ENCODE measurements at places on chromosomes 5 and 9.

- no peak for DNase-seq
Observed at GRCh38 chr5:37370550-37370863, 399 bp downstream of the NUP155 start.

DNA sequence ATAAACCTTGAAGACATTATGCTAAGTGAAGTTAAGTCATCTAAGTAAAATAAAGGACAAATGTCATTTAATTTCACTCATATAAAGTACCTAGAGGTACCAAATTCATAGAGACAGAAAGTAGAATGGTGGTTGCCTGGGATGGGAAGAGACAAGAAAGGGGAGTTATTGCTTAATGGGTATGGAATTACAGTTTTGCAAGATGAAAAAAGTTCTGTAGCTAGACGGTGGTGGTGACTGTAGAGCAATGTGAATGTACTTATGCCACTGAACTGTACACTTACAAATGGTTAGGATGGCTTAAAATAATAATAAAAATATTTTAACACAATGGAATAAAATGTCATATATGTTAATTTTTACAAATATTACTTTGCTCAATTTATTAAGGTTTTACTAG, 128.0 kb downstream of the MPDZ start:
- no peak for DNase-seq

GRCh38 chr9:120983259-120983837, 56.8 kb upstream of the TRAF1 start:
- DNase-seq: no peak

- DNase-seq: no peak
Observed at GRCh38 chr9:2150338-2150737, 135.2 kb downstream of the SMARCA2 start.

- no peak for DNase-seq
Observed at GRCh38 chr9:122164286-122164685, 4.6 kb downstream of the MORN5 start.

DNA sequence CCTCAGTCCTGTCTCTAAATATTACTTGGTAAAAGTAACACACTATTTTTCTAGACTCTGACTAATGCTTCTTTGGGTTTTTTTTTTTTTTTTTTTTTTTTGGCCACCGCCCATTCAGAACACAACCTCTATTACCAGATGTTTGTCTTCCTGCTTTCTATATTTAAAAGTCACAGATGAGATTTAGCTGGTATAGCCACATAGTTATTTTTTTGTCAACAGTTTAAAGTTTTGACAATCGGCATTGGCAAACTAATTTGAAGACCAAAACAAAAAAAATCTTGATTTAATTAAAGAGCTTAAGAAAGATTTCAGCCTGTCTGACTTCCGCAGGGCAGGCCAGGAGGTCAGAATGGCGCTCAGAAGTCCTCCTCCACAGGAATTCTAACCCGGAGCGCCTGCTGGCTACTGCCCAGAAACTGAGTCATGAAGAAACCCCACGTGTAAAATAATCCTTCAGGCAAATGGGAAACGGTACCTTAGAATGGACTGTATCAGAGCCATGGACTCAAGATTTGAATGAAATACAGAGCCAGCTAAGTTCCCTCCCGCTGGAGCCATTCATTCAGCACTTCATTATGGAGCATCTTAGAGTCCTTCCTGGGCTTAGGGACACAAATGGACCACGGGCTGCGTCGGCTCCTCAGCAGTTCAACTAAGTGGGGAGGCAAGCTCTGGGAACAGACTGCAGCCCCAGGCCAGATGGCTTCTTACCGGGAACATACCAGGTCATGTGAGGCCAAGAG, 55.6 kb downstream of the PTPDC1 start:
- no peak for DNase-seq
